ENCODE measurements at places on chromosomes 11 and 22.

DNA sequence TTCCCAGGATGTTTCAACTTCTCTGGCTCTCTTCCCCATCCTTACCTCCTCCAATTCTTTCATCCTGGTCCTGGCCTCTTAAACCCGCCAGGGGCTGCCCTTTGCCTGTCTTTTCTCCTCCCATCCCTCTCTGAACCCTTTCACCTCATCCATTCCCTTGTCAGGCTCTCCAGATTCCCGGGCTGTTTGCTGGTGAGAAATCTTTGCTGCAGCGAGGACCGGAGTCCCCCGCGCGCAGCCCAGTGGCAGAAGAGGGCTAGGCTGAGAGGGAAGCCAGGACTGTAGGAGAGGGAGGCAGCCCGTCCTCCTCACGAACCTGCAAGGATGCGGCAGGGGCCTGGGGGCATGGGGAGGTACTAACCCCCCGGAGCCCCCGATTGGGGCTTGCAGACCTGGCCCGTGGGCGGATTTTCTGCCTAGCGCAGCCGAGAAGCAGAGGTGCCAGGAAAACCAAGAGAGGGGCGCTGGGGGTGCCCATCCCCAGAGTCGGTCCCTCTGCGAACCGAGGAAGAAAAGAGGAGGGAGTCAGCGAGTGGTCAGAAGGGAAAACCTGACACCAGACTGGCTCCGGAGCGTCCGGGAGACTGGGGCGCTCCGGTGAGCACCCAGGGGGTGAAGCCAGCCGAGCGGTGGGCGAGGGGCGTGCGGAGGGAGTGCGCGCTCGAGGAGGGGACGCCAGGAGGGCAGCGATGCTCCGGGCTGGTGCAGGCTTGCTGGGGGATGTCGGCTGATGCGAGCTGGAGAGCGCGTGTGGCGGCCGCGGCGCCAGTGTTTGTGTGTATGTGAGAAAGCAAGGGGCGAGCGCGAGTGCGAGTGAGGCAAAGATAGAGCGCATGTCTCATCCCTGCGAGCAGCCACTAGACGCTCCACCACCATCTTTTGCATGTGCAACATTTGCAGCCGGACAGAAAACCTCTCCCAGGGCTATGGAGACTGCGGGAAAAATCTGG, at the start of gene GRIA4:
TSS of gene GRIA4 (plus strand) at position 242 of the 950 bp plus-strand sequence. CDS start 925 bp downstream, outside the sequence.
- peak; percentile 38 for DNase-seq

GRCh38 chr11:43574949-43575912, 105.3 kb upstream of the HSD17B12 start:
- peak; percentile 76 for DNase-seq

DNA sequence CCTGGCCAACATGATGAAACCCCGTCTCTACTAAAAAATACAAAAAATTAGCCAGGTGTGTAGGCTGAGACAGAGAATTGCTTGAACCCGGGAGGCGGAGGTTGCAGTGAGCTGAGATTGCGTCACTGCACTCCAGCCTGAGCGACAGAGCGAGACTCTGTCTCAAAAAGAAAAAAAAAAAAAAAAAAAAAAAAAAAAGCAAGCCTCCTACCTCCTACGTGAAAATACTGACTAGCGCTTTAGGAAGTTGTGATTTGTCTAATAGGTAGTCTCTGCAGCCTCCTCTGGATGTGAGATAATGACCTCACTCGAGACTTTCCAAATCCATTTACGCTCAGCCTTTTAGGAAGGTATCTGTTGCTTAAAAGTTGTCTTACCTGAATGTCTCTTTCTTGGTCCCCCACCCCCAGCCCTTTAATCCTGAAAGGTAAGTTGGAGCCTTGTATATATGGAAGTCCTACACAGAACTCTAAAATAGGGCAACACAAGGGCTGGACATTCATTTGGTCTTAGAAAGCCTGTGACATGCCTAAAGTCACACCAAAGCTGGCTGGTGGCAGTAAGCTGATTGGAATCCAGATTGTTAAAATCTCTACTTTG, 5.5 kb downstream of the SEPTIN3 start:
- no peak for DNase-seq

DNA sequence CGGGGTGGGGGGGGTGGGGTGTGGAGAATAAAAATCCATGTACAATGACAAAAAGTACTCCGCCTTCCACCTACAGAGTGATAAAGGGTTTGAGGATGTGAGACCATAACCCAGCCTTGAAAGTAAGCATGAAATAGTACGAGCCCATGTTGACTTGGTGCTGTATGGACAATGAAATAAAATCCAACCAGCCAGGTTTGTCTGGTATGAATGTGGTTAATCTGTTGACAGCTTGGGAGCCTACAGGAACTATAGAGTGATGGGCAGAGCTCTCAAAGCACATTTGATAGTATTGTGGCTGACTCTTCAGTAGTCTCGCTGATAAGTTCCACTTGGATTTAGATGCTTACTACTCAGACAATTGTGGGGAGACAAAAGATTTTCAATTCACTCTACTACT, 48.8 kb upstream of the CD44 start:
- no peak for DNase-seq

DNA sequence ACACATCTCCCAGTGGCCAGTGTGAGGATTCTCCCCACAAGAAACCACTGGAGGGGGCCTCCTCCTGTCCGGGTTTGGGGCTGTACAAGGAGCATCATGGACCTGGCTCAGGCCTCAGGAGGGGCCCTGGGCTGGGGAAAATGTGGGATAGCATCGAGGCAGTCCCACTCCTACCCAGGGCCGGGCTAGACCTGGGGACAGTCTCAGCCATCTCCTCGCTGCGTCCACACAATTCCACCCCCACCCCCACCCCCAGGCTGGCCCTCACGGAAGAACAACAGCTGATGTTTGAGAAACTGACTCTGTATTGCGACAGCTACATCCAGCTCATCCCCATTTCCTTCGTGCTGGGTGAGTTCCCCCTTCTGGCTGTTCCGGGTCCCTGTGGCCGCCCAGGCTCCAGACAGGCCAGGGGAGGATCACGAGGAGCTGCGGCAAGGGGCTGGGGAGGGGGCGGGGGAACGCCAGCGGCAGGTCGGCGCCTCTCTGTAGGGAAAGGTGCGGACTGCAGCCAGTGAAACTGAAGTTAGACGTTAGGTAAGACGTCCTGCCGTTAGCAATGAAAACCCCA, 4.8 kb downstream of the BEST1 start:
- DNase-seq, result peak; percentile 85

- no peak for DNase-seq
These were observed 3.2 kb downstream of the TBC1D10C start for GRCh38 chr11:67406969-67407687.

DNA sequence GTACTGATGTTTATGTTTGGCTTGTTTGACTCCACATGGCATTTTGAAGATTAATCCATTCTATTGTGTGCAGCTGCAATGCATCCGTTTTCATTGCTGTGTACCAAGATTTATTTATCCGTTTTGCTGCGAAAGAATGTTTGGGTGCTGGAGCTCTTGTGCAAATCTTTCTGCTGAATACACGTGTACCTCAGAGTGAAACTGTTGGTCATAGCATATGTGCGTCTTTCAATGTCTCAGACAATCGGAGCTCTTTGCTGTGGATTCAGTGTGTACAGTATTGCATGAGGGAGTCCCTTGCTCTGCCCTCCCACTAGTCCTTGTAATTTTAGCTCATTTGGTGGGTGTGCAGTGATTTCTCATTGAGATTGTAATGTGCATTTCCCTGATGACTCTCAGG, 545.4 kb downstream of the TBC1D22A start:
- DNase-seq, result no peak

- peak; percentile 89 for DNase-seq
These were observed 554 bp downstream of the LRRC32 start for GRCh38 chr11:76669901-76670484.

DNA sequence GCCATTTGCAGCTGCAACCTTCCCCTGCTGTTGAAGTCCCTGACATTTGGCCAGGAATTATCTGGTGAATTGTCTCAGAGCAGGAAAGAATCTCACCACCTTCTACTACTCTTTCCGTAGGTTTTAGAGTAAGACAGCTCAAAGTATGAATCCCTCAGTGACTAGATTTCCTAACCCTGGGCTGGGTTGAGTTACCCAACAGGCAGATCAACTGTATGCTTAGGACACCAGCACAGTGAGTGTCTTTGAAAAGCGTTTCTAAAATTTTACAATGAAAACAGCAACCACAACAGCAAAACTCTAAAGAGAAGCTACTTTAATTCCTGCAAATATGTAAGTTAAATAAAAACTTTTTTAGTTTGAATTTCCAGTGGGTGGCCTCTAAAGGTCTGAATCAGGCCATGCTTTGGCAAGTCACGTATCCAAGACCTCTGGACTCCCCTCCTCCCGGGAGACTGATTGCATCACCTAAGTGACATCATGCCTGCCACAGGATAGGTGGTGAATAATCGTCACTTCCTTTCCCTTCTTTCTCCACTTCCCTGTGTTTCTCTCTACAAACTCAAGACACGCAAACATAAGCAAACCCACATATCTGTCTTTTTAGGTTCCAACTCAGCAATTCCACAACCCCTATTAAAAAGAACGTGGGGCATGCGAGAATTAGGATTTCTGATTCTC, 7.8 kb downstream of the OR8B12 start:
- no peak for DNase-seq
